ENCODE measurements at places on chromosomes 4 and X. TPM values are rescaled to one million over a fixed set of nuclear protein-coding genes. Genes with fewer than 3 reads are reported as not detected.

Gene RPGR
- total RNA-seq: 15.0 TPM

Gene ENPEP
- total RNA-seq: 52.5 TPM

Gene WWC2
- total RNA-seq: 51.9 TPM

Gene CHRDL1
- 7.2 TPM for total RNA-seq

Gene PAGE4
- total RNA-seq: not detected

Gene IL13RA2
- total RNA-seq: 0.58 TPM

Gene FAM53A
- 3.7 TPM for total RNA-seq

Gene CFI
- total RNA-seq: 97.7 TPM

Gene DIAPH2
- 12.0 TPM for total RNA-seq

Gene MAGEA11
- not detected for total RNA-seq

Gene CXCL9
- total RNA-seq: not detected

Gene CDKL5
- 17.2 TPM for total RNA-seq

Gene ZGRF1
- total RNA-seq: 13.6 TPM

Gene GPR82
- 0.58 TPM for total RNA-seq

Gene KIAA1210
- 4.1 TPM for total RNA-seq

Gene SLC7A11
- 1.3 TPM for total RNA-seq

Gene ARX
- 0.06 TPM for total RNA-seq

Gene NDST4
- 1.3 TPM for total RNA-seq

Gene CYTL1
- 2.2 TPM for total RNA-seq

Gene COX7B2
- not detected for total RNA-seq

Gene AMBN
- total RNA-seq: 0.47 TPM

Gene GPM6B
- 15.9 TPM for total RNA-seq
